Chondrocyte (in vitro differentiated cells): ENCODE measurements at places on chromosomes 7 and 10. TPM values are rescaled to one million over a fixed set of nuclear protein-coding genes. Genes with fewer than 3 reads are reported as not detected.

GRCh38 chr10:1736144-1736971, 967 bp downstream of the ADARB2 start:
- peaks cover 39% of the 10 kb centered on the region for H3K27me3 ChIP-seq
- H3K4me1 ChIP-seq = peaks cover 20% of the 10 kb centered on the region
- peak overlapping the region; percentile 81 for H3K4me3 ChIP-seq
- H3K27ac ChIP-seq = no peak overlapping the region
- no peaks in the 10 kb centered on the region for H3K36me3 ChIP-seq

- H3K36me3 ChIP-seq = peaks cover 16% of the 10 kb centered on the region
- H3K27ac ChIP-seq = no peak overlapping the region
- H3K4me1 ChIP-seq = peaks cover 40% of the 10 kb centered on the region
- no peak overlapping the region for H3K4me3 ChIP-seq
- no peak for DNase-seq
Observed at GRCh38 chr7:43619213-43620012, 36.5 kb downstream of the STK17A start.

DNA sequence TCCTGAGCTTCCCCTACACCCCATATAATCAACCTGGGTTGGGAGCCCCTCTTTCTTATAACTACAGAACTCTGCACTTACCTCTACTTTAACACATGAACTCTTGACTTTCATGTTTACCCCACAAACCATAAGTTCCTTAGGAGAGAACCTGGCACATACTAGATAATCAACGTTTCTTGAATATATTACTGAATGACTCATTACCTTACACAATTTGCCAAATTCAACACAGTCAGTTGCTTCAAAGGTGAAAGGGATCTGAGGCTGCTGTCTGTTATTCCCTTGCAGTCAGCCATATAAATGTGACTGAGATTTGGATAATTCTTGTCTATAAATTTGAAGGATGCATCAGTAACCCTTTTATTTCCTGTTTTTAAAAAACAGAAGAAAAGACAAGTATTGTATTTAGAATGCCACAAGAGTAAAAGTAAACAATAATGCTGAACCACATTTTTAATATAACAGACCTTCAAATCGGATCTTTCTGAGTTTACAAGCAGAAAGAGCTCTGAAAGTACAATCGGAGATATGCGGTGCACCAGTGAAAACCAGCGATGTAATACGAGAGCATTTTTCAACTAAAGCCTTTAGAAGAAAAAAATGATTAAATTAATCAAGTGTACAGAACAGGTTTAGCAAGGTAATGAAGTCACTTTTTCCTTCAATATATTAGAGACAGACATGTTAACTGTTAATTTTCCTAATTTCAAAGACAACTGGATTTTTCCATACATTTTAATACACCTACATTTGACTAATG, 29.5 kb upstream of the LRRC17 start:
- no peaks in the 10 kb centered on the region for H3K27me3 ChIP-seq
- no peak for DNase-seq
- H3K36me3 ChIP-seq = no peaks in the 10 kb centered on the region
- no peak overlapping the region for H3K4me3 ChIP-seq
- H3K4me1 ChIP-seq = peaks cover 17% of the 10 kb centered on the region

GRCh38 chr7:66047426-66047825, 28.2 kb upstream of the ASL start:
- no peak for DNase-seq
- no peaks in the 10 kb centered on the region for H3K27me3 ChIP-seq
- no peak overlapping the region for H3K4me3 ChIP-seq
- H3K4me1 ChIP-seq = peaks cover 14% of the 10 kb centered on the region

DNA sequence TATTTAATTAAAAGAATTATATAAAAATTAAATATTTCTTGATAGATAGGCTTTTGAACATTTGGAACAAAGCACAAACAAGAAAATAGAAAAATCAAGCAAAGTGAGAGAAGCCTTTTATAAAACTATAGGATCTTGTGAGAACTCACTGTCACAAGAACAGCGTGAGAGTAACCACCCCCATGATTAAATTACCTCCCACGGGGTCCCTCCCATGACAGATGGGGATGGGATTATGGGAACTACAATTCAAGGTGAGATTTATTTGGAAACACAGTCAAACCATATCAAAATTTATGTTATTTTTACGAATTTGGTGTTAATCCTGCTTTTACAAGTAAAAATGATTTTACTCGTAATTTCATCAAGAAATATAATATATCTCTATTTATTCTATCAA, 1136.1 kb upstream of the POT1 start:
- H3K4me1 ChIP-seq = no peaks in the 10 kb centered on the region
- no peaks in the 10 kb centered on the region for H3K27me3 ChIP-seq
- no peak for DNase-seq
- no peak overlapping the region for H3K4me3 ChIP-seq

- H3K4me1 ChIP-seq = peaks cover 27% of the 10 kb centered on the region
- no peaks in the 10 kb centered on the region for H3K27me3 ChIP-seq
- no peak for DNase-seq
- H3K4me3 ChIP-seq = no peak overlapping the region
Observed at GRCh38 chr7:112448381-112448780, 1.9 kb upstream of the IFRD1 start.

The INHBA gene
- total RNA-seq = 581 to 610 TPM (median 601 TPM) in 3 replicates

The FAM25C gene
- total RNA-seq = not detected in 3 replicates

The SRGN gene
- 10.3 to 16.1 TPM (median 16.0 TPM) in 3 replicates for total RNA-seq

The LRRD1 gene
- total RNA-seq = 0.22 to 0.41 TPM in 2 of 3 replicates, not detected in the other

The AKR1B15 gene
- total RNA-seq = not detected in 3 replicates

The CALU gene
- 731 to 820 TPM (median 734 TPM) in 3 replicates for total RNA-seq
